ENCODE measurements at places on chromosomes 6 and 20.

DNA sequence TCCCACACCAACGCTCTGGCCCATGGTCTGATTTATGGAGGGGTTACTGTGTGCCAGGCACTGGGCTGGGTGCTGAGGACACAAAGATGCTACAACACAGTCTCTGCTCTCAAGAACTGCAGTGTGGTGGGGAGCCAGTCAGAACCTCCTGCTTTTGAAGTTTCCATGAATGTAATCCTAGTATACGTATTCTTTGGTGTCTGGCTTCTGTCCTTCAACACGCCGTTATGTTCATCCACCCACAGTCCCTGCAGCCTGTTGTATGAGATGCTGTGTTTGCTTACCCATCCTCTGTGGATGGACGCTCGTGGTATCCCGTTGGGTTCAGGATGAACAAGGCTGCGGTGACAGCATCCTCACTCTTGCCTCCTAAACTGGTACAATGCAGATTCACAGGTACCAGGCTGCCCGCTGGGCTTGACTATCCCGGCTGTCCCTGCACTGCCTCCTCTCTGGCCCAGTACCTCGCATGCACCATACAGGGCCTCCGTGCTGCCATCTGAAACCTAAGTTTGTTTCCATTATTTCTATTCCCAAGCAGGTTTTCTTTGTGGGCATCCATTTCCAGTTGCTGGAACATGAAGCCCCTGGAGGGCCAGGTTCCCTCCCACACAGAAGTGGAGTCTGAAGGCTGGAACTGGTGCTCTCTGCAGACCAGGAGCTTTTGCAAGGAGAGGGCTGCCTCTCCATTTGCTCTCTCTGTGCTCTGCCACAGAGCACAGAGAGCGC lies 364.5 kb downstream of the ZFAND3 start:
- DNase-seq, result no peak

DNA sequence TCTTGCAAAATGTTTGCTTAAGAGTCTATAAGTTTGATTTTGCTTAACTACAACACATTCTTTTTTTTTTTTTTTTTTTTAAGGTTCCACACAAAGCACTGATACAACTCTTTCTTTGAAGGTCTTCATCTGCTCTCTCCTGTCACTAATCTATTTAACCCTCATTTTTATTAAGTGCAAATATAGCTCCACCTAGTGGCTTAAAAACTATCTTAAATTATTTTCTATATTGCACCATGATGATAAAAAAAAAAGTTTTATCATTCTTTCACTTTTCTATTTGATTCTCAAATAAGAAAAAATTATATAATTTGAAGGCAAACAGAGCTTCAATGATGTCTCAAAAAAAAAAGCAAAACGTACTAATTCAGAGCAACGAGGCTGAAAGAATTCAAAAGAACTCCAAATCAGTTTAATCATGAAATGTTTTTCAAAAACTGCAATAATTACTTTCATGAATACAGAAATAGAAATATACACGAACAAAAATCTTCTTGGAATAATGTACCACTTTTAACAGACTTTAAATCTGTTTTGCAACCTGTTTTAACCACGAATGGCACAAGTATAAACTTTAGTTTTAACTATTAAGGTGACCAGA lies 12.8 kb downstream of the ESF1 start:
- peak; percentile 61 for DNase-seq

DNA sequence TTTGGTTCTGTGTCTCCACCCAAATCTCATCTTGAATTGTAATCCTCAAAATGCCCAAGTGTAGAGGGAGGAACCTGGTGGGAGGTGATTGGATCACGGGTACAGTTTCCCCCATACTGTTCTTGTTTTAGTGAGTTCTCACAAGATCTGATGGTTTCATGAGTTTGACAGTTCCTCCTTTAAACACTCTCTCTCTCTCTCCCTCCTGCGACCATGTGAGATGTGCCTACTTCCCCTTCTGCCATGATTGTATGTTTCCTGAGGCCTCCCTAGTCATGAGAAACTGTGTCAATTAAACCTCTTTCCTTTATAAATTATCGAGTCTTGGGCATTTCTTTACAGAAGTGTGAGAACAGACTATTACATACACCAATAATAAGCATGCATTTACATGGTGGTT lies 12.1 kb upstream of the EYS start:
- no peak for DNase-seq

DNA sequence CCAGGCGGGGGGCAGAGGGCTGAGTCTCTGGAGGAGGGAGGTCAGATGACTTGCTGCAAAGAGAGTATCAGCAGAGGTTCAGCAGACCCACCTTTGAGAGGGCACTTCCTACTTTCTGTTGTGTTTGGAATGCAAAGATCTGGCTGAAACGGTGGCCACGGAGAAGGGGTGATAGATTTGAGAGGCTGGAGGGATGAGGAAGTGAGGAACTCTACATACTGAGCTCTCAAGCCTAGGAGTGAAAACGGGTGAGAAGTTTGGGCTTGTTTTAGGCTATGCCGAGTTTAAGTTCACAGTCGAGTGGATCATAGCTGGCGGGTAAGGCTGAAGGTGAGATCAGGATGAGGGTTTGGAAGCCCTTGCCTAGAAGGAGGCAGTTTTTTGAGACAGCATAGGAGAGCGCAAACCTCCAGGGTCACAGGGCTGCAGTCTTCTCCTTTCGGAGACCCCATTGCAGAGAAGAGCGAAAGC lies 477 bp upstream of the ITPA start:
- DNase-seq, result no peak

- no peak for DNase-seq
Observed at GRCh38 chr20:11457488-11457887, 460.2 kb upstream of the BTBD3 start.

- peak; percentile 43 for DNase-seq
Observed at GRCh38 chr6:411402-412145, 20.0 kb downstream of the IRF4 start.

DNA sequence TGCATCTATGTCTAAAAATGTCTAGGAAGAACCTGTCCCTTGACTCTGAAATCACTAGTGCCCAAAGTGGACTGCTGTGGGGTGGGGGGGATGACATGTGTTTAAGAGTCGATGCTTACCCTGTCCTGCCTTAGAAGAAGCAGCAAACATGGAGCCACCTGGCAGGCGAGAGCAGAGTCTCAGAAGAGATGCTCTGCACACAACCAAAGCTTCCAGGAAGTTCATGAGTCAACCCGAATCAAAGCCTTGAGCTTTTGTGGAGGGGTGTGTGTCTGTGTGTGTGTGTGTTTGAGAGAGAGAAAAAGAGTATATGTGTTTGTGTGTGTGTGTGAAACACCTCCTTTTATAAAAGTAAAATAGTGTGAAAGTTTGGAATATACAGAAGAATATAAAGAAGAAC lies 269.9 kb downstream of the ALDH8A1 start:
- no peak for DNase-seq

DNA sequence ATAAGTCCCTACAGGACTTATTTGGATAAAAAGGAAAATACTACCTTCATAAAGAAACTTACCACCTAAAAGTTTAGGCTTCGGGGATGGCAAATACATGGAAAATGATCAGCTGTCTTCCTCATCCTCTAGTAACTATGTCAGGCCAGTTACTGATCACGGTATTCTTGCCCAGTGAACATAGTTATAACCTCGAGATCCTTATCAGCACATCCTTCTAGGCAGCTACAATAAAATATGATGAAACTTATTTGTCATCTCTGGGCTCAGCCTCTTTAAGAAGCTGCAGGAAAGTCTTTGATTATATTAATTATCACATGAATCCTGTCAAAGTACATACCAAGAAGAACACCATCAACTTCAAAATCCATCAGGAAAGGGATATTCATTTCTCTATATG lies 41.8 kb downstream of the SF3B5 start:
- no peak for DNase-seq

GRCh38 chr20:59850018-59850641 lies 83.3 kb downstream of the SYCP2 start:
- peak; percentile 74 for DNase-seq

- DNase-seq, result no peak
Observed at GRCh38 chr6:164114651-164115050, 700.1 kb downstream of the QKI start.

- DNase-seq, result no peak
Observed at GRCh38 chr6:139882234-139882633, 507.8 kb upstream of the CITED2 start.

- no peak for DNase-seq
Observed at GRCh38 chr6:113094779-113095178, 747.6 kb downstream of the RFPL4B start.

Measured in NCI-H2171 treated with DMSO at 0.1 percent for 48 hours (cell line).